Natural killer cell (primary cell): ENCODE measurements at places on chromosomes 12 and 14.

- DNase-seq, result peak; percentile 74
Measured at GRCh38 chr12:46373301-46374296, 1.0 kb upstream of the SLC38A2 start.

GRCh38 chr12:100554608-100555077, 18.8 kb upstream of the GAS2L3 start:
- DNase-seq, result peak; percentile 45

GRCh38 chr12:126067626-126068329, 1002.5 kb downstream of the AACS start:
- DNase-seq, result no peak

DNA sequence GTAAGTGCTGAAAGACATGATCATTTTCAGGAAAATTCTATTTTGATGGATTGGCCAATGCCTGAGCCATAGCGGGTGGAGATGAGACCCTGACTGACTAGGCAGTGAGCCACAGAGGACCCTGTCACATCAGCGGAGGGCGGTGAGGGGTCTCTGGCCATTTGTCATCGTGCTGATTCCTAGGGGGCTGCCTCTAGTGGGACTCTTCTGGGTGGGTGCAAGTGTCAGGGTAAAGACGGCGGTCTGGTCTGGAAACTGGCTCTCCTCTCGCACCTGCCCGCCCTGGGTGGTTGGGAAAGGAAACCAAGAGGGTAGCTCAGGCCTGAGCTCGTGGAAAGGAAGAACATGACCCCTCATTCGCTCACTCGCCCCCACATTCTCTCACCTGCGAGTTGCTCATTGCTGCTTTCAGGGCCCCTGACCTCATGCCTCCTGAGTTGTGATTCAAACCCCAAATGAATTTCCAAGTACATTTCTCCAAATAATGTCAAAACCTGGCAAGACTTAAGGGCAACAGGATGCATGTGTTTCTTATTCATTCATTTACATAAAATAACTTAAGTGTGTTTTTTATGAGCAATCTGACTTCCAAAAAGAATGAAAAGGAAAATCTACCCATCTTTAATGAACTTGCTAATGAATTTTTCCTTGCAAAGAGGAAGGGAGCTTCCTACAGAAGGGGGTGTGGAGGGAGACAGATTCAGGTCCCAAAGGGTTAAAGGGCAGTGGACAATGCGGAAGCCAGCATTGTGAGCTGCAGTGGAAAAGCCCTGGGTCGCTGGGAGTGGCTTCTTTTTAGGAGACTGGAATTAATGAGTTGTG, 12.8 kb downstream of the MEG3 start:
- no peak for DNase-seq

- DNase-seq, result no peak
Measured at GRCh38 chr14:99360774-99361595, 89.0 kb upstream of the BCL11B start.

GRCh38 chr12:1705774-1706631, 15.1 kb downstream of the ADIPOR2 start:
- no peak for DNase-seq

DNA sequence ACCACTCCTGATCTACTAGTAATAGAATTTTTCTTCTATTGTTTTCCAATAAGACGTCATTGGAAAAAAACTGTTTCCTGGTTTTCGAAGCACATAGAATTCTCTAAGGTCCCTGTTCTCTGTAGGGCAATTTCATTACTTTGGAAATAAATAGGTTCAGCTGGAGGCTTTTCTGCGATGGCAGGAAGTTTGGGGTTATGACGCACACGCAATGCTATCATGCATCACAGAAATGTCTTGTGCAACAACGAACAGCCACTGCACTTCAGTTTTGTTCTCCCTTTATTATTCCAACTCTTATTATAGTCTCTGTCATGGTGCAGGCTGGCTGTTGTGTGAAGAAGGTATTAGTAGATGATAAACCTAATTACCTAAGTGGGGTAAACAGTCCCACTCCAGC, 59.0 kb downstream of the KCNK10 start:
- no peak for DNase-seq

DNA sequence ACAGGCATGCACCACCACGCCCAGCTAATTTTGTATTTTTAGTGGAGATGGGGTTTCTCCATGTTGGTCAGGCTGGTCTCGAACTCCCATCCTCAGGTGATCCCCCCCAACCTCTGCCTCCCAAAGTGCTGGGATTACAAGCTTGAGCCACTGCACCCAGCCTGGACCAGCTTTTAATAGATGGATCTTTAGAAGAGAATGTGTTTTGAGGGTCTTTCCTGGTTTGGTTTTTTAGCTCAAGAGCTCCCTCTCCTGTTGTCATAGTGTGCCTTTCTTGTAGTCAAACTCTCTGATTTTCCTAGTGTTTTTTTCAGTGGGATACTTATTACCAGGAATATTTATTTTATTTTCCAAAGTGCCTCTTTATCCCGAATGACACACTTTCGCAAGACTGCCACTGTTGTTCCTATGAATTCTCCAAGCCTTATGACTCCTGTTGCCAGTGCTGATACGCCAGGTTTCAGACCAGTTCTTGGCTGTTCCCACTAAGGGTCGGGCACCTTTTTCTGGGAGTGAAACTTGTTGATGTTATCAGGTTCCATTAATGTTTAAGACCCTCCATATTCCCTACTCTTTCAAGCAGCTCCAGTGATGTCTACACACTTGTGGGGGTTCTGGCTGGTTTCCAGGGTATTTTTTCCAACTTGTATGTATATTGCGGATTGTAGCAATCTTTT, 31.5 kb upstream of the LIMA1 start:
- no peak for DNase-seq

GRCh38 chr14:104537613-104537988, 42.0 kb upstream of the C14orf180 start:
- DNase-seq, result no peak

- DNase-seq, result no peak
Measured at GRCh38 chr12:31029468-31029867, 44.2 kb upstream of the DDX11 start.

GRCh38 chr12:108618079-108618952, 15.4 kb downstream of the SELPLG start:
- DNase-seq, result peak; percentile 76

DNA sequence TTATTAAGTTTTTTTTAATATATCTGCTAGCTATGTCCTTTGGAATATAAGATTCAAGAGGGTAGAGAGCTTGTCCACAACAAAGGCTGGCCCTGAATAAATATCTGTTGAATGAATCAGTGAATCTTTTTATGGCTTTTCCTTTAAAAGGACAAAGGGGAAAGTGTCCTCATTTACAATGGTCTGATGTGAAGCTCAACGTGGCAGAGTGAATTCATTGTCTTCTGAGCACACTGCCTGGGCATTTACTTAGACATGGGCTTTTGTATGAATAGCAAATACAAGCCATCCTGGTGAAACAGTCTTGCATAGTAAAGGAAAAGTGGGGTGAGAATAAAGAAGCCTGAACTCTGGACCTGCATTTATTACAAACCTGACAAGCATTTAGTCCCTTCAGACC, 201.2 kb downstream of the NELL2 start:
- DNase-seq, result no peak

DNA sequence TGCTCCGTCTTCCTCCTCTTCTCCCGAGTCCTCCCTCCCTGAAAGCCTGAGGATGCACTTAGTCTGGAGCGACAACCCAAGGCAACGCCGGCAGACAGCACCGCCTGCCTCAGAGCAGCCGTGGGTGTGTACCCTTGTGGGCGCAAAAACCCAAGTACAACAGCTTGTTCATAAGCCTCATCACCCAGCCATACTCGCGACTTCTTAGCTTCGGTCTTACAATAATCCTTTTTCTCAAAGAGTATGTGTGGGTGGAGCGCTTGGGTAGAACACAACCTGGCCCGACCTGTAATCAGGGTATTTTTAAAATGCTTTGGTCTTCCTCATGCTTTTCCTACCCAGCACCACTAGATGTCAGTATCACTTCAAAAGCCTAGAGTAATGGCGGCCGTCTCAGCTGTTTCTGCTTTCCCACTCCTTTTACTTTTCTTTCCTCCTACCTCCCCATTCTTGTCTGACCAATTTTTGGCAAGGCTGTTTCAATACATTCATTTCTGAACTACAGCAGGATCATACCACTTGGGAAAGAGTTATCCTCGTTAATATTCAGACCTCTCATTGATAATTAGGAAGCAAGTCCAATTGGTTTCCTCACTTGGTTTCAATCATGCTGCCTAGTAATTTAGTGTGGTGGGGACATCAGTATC, 198.9 kb downstream of the EPS8 start:
- DNase-seq, result no peak

GRCh38 chr12:117118838-117119591, 19.8 kb upstream of the TESC start:
- DNase-seq, result no peak

- peak; percentile 33 for DNase-seq
Measured at GRCh38 chr12:9867531-9867930, 1.6 kb downstream of the CLEC2B start.

- peak; percentile 77 for DNase-seq
Measured at GRCh38 chr12:388541-389141, 479 bp downstream of the KDM5A start.

DNA sequence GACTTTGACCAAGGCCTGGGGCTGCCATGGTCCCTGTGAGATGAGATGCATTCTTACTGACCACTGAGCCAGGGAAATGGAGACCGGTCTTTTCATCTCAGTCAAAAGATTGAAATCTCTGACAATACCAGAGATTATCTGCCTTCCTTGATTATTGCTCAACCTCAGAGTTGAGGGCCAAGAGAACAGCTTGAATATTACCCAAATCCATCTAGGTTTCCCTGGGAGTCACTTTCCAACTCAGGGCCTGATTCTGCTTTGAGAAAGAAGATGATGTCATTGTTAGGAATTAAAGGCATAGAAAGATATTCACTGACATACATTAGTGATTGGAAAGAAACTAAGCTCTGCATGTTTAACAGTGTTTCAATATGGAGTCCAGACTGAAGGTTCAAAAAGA, 515.9 kb upstream of the TBX3 start:
- DNase-seq, result no peak

DNA sequence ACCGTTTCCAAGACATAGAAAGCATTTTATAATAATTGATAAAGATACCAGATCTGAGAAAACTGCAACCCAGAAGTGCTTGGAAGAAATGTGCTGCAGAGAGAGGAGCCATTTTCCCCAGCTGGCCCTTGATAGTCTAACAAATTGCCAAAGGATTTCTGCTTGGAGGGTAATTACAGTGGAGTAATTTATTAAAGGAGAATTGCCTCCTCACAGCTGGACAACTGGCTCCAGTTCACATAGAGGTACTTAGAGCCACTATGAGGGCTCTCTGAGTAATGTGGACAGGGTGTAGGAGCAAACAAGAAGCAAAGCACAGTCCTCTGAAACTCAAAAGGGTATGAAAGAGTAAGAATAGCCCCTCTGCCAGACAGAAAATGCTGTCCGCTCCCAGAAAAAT, 335.6 kb downstream of the SYT1 start:
- DNase-seq, result no peak

GRCh38 chr12:38772437-38772836, 133.0 kb downstream of the CPNE8 start:
- DNase-seq, result no peak

- DNase-seq, result no peak
Measured at GRCh38 chr14:102565331-102565887, 27.0 kb upstream of the RCOR1 start.

DNA sequence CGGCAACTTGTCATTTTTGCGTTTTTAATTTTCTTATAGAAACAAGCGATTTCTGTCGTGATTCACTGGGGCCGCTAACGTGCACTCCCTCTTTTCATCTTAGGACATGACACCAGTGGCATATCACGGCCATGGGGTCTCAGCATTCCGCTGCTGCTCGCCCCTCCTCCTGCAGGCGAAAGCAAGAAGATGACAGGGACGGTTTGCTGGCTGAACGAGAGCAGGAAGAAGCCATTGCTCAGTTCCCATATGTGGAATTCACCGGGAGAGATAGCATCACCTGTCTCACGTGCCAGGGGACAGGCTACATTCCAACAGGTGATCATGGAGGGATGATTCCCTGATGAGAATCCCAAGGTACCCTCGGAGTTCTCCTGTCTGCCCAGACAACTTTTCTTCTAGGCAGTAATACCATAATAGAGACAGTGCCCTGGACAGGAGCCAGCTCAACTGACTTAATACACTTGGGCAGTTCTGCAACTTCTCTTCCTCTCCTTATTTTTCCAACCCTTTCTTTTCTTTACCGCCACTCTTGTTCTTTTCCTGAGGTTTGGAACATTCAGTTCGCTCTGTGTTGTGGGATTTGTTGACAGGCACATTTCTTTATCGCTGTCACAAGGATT, 821 bp downstream of the TMEM106C start:
- DNase-seq, result no peak

- DNase-seq, result no peak
Measured at GRCh38 chr12:92703786-92704185, 997 bp downstream of the PLEKHG7 start.

GRCh38 chr12:92041742-92042141, 103.9 kb downstream of the BTG1 start:
- no peak for DNase-seq

DNA sequence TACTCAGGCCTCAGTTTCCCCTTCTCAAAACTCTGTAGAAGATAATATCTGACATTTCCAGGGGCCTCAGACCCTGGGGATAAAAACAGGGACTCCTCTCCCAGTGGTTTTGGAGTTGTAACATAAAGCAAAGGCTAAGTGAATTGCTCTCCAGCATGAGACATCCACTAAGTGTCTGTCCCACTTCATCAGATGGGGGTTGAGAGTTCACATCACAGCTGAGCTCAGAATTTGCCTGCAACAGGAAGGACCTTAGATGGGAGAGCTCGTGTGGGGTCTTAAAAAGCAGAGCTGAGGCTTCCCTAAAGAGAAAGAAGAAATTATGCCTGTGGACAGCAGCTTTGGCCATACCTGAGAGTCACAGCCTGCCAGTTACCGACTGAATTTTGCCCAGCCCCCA, 61.1 kb downstream of the TBX5 start:
- DNase-seq, result no peak

DNA sequence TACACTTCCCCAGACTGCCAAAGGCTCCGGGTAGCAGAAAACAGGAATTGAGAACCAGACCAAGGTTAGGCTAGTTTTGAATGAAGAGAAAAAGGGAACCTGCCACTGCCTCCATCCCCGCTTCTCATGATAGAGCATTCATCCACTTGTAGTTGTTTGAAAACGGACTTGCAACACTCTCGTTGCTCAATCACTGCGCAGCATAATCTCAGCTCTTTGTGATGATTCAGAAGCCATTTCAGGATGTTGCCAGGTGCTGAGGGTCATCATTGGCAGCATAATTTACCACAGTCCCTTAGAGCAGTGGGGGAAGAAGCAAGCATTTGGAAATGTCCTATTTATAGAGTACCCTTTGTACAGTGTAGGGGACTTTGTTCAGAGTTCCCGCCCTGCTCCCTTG, 25.6 kb downstream of the KCNK13 start:
- peak; percentile 18 for DNase-seq
